NCI-H187 treated with DMSO at 0.1 percent for 48 hours (cell line): ENCODE measurements at places on chromosomes 6 and 20.

GRCh38 chr20:57142667-57143066, 123.8 kb downstream of the BMP7 start:
- no peak for DNase-seq

GRCh38 chr6:139265512-139266190, 26.1 kb downstream of the TXLNB start:
- DNase-seq, result no peak

- no peak for DNase-seq
Measured at GRCh38 chr6:141452354-141452686, 680.4 kb upstream of the GJE1 start.

GRCh38 chr6:13302751-13303667, 25.3 kb downstream of the TBC1D7 start:
- DNase-seq, result peak; percentile 15

- DNase-seq, result no peak
Measured at GRCh38 chr6:1475174-1475573, 85.8 kb downstream of the FOXF2 start.

DNA sequence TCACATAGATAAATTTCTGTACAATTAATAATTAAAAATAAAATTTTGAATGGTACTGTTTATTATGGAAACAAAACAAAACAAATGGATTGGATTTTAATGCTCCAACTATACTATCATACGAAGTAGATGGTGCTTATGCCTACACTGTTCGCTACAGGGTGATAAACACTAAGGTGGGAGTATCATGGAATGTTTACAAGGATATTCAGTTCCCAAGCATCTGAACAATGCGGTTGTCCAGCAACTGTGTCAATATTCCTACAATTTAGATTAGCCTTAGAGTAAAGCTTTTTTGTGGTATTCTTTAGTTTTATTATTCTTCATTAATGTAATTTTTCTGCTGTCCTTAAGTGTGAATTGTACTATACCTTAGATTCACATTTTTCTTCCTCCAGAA, 105.1 kb downstream of the MMS22L start:
- DNase-seq, result no peak

DNA sequence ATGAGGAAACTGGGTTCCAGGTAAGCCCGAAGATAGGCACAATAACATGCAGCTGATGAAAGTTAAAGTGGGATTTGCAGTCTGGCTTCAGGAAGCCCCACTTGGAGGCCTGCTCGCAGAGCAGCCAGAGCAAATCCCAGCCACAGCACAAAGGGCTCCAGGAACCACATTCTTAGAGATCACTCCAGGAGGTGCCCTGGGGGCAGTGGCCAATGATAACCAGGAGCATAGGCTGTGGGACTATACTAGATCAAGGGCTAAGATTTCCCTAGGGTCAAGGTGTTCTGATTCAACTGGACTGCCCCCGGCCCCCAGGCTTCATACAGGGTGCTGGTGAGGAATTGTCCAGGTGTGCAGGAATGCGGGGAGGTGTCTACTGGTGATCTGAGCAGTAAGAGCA, 133.9 kb upstream of the PTPRT start:
- DNase-seq, result no peak

- DNase-seq, result no peak
Measured at GRCh38 chr6:15474196-15474595, 188.6 kb downstream of the DTNBP1 start.

DNA sequence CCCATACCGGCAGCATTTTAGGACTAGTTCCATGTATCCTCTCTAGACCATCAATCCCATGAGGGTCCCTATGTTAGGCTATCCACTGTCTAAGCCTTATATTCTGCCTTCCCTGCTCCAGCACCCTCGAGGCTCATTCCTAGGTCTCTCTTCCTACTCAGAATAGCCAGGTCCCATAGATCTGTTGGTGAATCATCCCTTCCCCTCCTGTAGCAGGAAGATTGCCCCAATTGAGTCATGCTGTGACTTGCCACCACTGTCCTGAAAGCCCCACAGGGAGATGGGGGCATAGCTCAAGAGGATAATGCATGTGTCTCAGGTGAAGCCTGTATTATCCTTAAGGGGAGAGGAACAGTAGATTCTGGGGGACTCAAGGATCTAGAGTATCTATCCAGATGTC, 143.1 kb upstream of the MOCS1 start:
- no peak for DNase-seq

GRCh38 chr6:68709882-68710281, 74.8 kb downstream of the ADGRB3 start:
- no peak for DNase-seq

DNA sequence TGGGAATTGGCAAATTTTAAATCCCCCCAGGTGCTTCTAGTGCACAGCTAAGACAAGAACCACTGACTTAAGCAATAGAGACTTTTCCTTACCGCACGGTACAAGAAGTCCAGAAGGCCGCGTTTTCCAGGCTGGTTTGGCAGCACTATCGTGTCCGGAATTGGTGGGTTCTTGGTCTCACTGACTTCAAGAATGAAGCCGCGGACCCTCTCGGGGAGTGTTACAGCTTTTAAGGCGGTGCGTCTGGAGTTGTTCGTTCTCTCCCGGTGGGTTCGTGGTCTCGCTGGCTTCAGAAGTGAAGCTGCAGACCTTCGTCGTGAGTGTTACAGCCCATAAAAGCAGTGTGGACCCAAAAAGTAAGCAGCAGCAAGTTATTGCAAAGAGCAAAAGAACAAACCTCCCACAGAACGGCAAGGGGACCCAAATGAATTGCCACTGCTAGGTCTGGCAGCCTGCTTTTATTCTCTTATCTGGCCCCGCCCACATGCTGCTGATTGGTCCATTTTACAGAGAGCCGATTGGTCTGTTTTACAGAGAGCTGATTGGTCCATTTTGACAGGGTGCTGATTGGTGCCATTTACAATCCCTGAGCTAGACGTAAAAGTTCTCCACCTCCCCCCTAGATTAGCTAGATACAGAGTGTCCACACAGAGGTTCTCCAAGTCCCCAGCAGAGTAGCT, 264.5 kb downstream of the PREX1 start:
- DNase-seq, result no peak

- DNase-seq, result no peak
Measured at GRCh38 chr6:13470238-13471140, 16.9 kb downstream of the GFOD1 start.

DNA sequence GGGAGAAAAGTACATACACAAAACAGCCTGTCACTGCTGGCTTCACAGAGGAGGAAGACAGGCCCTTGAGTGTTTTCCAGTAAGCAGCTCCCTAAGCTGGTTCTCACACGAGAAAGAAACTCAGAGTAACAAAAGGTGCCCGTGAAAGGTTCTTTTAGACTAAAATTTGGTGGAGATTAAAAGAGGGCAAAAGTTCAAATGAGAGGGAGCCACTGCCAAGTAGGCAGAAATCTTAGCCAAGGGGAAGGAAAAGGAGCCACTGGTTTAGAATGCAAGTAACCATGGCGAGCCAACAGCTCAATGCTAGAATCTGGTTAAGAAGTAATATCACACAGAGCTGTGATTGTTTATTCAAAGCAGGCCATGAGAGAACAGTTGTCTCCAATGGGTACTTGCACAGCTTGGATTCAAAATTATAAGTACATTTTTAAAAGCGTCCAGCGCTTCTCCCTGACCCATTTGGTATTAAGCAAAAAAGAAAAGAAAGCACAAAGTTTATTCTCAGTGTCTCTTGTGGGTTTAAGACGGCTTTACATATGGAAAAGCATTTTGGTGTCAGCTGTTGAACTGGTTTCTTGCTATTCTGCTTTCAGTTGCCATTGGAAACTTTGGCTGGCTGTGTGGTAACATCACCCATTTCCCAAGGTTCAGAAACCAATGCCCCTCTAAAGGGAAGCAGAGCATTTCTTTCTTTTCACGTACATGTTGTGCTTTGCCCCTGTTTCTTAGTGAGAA, 648.5 kb downstream of the RNF144B start:
- DNase-seq, result no peak

- DNase-seq, result no peak
Measured at GRCh38 chr6:113944701-113945100, 26.2 kb downstream of the HDAC2 start.

- no peak for DNase-seq
Measured at GRCh38 chr6:169775321-169775720, 23.9 kb downstream of the ERMARD start.

DNA sequence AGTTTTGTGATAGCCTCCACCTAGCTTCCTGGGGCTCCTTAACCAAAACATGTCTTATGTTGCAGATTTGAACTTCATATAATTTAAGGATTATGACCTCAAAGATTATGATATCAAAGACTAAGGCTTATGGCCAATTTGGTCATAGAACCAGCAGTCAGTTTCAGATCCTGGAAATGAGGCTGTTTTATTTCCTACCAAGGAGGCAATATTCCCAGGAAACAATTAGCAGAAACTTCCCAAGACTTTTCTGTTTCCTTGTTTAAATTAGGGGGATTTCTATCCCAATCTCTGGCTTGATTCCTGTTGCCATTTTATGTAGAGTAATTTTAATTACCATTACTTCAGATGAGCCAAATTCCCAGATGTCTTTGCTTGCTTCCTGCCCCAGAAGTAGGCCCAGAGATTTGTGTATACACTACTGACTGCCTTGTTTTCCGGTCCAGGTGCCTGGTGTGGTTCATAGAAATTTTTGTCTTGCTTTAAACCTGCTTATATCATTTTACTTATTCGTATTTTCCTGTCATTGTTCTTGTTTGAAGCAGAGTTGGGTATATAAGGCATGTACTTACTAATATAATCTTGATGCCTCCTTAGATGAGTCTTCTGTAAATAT, 119.2 kb upstream of the TMEM170B start:
- no peak for DNase-seq

GRCh38 chr6:107235511-107235910, 120.2 kb upstream of the BEND3 start:
- DNase-seq, result no peak

GRCh38 chr6:53290537-53291510, 57.9 kb downstream of the ELOVL5 start:
- DNase-seq, result no peak

- no peak for DNase-seq
Measured at GRCh38 chr6:163563318-163563717, 148.8 kb downstream of the QKI start.

- no peak for DNase-seq
Measured at GRCh38 chr6:100479179-100480035, 14.7 kb upstream of the SIM1 start.
